ENCODE measurements at places on chromosomes 6 and 20. TPM values are rescaled to one million over a fixed set of nuclear protein-coding genes. Genes with fewer than 3 reads are reported as not detected.

GRCh38 chr6:44856479-44856878 is 469.0 kb downstream of the CDC5L start:
- no peak for DNase-seq

DNA sequence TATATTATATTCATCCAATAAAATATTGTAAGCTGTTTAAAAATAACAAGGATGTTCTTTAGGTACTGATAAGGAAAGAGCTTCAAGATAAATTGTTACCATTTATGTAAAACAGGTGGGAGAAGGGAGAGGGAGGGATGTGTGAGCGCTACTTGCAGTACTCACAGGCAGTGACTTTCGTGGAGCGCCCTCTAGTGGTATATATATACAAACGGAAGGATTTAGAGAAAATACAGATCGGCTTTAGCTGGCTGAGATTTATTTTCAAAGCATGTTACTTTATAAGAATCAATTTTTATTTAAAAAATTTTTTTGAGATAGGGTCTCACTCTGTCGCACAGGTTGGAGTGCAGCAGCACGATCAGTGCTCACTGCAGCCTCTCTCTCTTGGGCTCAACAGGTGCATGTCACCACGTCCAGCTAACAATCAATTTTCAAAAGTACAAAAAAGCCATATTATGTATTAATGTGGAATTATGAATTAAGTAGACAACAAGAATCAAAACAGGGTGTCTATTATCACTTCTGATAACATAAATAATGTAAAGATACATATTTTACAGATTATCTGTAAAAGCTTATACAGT is 3.3 kb upstream of the MOG start:
- peak; percentile 87 for DNase-seq

DNA sequence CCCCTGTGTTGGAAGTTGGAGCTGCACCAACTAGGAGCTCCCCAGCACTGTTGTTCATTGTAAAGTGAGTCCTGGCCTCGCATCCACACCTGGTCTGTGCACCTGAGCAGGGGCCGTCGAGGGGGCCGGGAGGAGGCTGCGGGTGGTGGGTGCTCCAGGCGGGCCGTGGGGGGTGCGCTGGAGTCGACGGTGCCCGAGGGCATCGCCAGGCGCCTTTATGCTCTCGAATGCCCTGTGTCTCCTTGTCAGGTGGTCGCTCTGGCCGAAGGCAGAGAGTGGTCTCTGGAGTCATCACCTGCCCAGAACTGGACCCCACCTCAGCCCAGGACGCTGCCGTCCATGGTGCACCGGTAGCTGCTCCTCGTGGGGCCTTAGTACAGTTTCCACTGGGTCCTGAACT is 4.3 kb downstream of the ARFGAP1 start:
- DNase-seq: no peak

- DNase-seq: no peak
Measured at GRCh38 chr6:32332433-32332832, 39.3 kb downstream of the TSBP1 start.

- DNase-seq: no peak
Measured at GRCh38 chr6:48423640-48424365, 312.8 kb upstream of the PTCHD4 start.

DNA sequence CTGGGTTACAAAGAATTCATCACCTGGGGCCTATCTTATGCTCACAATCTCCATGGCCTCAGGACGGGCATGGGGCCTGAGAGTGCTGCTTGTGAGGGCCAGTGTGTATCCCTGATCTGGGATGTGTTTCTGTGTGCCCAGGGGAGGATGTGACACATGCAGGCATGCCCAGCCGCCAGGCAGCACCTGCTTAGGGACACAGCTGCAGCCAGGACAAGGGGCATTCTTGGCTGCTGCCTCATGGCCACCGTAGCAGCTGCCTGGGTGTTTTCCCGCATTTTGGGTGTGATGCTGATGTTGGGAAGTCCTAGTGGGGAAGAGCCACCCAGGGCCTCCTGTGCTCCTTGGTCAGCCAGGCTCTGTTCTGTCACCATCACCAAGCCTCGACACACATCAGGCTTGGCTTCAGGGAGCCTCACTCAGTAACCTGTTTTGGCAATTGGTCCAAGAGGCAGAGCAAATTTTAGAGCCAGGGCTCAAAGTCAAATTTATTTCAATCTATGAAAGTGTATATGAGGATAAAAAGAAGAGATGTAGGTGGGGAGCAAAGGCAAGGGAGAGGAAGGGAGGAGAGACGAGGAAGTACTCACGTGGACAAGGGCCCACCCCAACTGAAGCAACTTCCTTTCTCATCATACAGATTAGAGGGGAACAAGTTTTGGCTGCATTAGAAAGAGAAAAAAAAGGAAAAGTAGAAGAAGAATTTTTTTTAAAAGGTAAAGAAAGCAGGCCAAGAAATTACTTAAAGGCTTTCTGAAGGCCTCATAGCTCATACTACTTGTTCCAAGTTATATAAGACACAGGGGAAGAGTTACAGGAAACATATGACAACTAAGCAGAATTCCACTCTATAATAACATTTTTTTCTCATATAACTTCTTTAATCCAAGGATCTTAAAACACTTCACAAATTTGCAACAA is 269.9 kb upstream of the SUPT3H start:
- DNase-seq: peak; percentile 63

DNA sequence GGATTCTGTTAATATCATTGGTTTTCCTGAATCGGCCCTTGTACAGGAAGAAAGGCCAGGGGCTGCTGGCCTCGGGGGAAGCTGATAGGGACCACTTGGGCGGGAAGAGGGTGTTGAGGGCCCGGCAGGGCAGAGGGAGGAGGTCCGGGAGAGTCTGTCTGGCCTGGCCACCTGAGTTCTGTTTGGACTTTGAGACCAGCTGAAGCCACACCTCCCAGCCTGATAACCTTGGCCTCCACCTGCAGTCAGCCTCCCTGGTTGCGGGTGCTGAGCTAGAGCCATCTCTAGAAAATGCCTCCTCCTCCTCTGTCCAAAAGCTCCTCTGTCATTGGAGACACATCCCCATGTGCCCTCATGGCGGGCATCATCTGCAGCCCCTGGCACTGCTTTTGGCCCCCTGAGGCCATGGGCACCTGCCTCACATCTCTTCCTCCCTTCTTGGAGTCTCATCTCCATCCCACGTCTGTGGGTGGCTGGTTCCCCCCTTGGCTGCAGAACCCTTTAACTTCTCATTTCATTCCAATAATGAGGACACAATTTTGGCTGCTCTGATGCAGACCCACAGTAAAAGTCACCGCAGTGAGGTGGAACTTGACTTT is 16.6 kb downstream of the APCDD1L start:
- no peak for DNase-seq

DNA sequence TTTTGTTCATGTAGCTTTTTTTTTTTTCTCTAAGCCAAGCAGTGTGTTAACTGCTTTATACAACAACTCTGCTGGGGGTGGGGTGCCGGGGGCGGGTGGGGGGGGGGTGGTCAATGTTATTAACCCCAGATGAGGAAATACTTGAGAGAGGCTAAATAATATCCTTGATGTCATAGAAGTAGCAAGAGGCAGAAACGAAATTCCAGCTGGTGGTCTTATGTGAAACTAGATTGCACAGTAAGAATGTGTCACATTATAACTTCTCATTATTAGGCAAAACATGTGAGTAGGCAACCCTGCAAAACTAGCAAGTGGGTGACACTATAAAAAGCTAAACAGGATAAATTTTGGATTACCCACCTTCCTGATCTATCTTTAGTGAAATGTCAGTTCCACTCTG is 12.8 kb downstream of the MYLK4 start:
- DNase-seq: no peak

DNA sequence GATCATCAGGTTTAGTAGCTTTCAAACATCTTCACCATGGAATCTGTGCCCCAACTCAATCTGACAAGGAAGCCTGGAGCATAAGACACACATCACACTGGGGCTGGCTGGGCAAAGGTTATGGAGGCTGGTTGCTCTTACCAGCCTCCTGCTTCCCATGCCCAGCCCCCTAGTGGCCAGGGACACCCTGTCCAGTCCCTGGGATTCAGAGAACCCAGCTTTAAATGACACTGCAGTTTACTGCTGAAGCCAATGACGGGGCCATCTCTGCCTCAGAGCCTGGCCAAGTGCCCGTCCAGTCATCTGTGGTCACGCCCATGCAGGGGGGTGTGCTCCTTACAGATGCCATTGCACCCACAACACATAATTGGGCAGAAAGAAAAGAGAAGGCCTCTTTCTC is 272.9 kb downstream of the SMOC2 start:
- no peak for DNase-seq

Gene GDAP1L1
- not detected for total RNA-seq

DNA sequence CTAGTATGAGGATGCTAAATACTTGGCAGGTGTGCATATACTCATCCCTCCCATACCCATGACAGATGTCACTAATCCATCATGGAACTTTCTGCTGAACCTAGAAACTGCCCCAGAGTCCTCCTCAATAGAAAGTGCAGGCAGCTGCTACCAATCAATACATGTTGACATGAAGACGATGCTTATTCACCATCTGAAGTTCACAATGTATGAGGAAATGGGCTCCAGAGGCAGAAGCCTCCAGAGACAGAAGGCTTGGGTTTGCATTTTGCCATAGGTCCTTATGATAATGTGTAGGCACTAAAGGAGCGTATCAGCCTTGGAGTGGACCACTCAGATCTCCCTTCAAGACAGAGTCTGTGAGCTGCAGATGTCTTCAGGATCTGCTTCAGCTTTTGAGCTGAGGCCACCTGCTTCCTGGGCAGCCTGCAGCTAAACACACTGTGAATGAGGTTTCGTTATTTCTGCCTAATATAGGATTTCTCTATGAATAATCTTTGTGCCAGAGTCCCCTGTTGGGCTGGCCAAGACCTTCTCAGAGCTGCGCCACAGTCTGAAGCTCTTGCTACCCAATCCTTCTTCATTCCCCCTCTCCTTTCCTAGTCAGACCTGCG is 7.5 kb upstream of the KIAA1755 start:
- no peak for DNase-seq

DNA sequence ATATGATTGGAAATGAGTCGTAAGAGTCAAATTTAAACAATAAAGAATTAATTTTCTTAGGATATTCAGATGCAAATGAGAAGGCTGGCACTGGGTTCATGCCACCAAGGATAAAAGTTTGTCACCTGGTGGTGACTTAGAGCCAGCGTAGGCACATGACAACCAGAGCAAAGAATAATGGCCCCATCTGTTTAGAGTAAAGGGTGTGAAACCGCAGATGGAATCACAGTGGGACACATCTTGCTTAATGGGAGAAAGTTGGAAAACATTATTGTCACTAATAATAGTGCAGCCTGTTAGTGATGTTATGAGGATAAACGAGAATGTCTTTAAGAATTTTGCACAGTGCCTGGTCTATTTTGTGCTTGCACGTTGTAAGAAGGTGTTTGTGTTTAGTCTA is 727.8 kb downstream of the QKI start:
- DNase-seq: no peak

GRCh38 chr6:151067684-151068596 is 171.8 kb upstream of the AKAP12 start:
- peak; percentile 76 for DNase-seq

DNA sequence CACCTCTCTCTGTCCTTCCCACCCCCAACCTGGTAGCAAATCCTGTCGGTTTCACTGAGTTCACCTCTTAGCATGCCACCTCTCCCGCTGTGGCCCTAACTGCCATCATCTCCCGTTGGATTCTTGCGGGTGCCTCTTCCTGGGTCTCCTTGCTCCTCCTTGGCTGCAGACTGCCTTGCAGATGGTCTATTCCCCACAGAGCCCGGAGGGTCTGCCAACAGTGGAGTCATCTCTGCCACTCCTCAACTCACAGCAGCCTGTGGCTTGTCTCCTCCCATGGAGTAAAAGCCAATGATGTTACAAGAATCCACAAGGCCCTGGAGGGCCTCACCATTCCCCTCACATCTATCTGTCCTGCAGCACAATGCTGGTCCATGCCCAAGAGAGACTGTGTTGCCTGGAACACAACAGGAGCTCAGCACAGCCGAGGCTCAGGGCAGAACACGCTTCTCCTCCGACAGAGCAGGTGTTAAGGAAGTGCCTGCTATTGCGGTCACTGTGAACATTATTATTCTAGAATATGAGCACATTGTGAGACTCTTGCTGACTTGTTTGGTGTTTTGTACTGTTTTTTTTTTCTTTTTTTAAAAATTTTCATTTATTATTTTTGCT is 241.8 kb upstream of the SULF2 start:
- DNase-seq: no peak

- DNase-seq: no peak
Measured at GRCh38 chr6:128070406-128070805, 169.5 kb upstream of the THEMIS start.

DNA sequence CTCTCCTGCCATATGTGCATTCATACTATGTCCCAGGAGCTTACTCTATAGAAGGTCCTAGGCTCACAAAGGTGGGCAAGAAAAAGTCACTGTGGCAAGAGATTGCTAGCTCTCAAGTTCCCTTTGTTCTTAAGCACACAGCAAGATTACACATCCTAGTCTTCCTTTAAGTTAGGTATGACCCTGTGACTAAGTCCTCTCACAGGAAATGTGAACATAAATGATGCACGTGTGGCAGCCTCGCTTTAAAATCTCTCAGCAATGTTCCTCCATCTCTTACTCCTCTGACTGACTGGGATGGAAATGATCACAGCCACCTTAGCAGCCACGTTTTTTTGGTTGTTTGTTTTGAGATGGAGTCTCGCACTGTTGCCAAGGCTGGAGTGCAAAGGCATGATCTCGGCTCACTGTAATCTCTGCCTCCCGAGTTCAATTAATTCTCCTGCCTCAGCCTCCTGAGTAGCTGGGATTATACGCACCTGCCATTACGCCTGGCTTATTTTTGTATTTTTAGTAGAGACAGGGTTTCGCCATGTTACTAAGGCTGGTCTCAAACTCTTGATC is 35.7 kb upstream of the HAO1 start:
- no peak for DNase-seq

DNA sequence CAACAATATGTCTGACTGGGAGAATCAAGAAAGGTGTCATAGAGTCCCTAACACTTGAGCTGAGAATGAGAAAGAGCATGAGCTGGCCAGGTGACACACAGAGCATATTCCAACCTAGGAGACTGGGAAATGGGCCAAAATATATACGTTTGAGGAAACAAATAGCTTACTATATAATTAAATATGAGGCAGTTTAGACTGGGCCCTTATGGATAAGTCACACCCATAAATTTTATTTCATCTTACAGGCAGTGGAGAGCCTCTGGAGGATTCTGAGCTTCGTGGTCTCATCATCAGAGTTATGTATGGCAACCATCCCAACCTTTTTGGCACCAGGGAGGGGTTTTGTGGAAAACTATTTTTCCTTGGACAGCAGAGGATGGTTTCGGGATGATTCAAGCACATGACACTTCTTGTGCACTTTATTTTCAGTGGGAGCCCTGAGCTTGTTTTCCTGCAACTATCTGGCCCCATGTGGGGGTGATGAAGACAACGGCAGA is 12.9 kb upstream of the NQO2 start:
- peak; percentile 72 for DNase-seq

DNA sequence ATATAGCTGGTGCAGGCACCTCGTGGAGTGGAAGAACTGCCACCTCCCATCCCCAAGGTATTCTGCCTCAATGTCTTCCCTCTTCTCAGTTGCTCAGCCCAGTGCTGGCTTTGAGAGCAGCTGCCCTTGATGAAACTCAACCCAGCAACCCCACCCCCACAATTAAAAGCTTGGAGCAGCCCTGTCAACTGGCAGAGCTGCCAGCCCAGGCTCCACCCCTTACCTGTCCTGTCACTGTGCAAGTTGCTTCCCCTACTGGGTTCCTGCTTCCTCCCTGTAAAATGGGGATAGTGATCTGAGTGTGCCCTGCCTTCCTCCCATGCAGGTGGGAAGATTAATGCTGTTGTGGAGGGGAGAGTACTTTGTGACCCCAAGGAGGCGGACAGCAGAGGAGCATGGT is 4.5 kb downstream of the TMEM63B start:
- no peak for DNase-seq

- peak; percentile 13 for DNase-seq
Measured at GRCh38 chr6:85676086-85676729, 33.5 kb upstream of the SYNCRIP start.
